SJSA1 (cell line): ENCODE measurements at places on chromosomes 7 and 10. TPM values are rescaled to one million over a fixed set of nuclear protein-coding genes. Genes with fewer than 3 reads are reported as not detected.

GRCh38 chr7:78062214-78062613 lies 263.6 kb downstream of the PHTF2 start:
- DNase-seq, result no peak

DNA sequence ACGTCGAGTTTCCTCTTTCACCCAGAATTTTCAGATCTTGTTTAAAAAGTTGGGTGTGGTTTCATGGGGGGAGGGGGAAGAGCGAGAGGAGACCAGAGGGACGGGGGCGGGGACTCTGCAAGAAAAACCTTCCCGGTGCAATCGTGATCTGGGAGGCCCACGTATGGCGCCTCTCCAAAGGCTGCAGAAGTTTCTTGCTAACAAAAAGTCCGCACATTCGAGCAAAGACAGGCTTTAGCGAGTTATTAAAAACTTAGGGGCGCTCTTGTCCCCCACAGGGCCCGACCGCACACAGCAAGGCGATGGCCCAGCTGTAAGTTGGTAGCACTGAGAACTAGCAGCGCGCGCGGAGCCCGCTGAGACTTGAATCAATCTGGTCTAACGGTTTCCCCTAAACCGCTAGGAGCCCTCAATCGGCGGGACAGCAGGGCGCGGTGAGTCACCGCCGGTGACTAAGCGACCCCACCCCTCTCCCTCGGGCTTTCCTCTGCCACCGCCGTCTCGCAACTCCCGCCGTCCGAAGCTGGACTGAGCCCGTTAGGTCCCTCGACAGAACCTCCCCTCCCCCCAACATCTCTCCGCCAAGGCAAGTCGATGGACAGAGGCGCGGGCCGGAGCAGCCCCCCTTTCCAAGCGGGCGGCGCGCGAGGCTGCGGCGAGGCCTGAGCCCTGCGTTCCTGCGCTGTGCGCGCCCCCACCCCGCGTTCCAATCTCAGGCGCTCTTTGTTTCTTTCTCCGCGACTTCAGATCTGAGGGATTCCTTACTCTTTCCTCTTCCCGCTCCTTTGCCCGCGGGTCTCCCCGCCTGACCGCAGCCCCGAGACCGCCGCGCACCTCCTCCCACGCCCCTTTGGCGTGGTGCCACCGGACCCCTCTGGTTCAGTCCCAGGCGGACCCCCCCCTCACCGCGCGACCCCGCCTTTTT lies at the start of gene VIM:
TSS of gene VIM (plus strand) at position 151 of the 925 bp plus-strand sequence. CDS start 1,182 bp downstream, outside the sequence.
- DNase-seq, result peak; percentile 100

DNA sequence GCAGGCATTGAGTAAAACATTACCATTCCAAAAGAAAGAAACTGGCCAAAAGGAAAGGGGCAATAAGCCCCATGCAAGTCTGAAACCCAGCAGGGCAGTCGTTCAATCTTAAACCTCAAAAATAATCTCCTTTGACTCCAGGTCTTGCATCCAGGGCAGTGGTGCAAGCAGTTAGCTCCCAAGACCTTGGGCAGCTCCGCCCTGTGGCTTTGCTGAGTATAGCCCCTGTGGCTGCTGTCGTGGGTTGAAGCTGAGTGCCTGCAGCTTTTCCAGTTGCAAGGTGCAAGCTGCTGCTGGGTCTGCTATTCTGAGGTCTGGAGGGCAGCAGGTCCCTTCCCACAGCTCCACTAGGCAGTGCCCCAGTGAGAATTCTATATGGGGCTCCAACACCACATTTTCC lies 580.1 kb upstream of the AUTS2 start:
- DNase-seq, result no peak

GRCh38 chr10:69315100-69315542 lies 36.8 kb downstream of the HK1 start:
- no peak for DNase-seq

DNA sequence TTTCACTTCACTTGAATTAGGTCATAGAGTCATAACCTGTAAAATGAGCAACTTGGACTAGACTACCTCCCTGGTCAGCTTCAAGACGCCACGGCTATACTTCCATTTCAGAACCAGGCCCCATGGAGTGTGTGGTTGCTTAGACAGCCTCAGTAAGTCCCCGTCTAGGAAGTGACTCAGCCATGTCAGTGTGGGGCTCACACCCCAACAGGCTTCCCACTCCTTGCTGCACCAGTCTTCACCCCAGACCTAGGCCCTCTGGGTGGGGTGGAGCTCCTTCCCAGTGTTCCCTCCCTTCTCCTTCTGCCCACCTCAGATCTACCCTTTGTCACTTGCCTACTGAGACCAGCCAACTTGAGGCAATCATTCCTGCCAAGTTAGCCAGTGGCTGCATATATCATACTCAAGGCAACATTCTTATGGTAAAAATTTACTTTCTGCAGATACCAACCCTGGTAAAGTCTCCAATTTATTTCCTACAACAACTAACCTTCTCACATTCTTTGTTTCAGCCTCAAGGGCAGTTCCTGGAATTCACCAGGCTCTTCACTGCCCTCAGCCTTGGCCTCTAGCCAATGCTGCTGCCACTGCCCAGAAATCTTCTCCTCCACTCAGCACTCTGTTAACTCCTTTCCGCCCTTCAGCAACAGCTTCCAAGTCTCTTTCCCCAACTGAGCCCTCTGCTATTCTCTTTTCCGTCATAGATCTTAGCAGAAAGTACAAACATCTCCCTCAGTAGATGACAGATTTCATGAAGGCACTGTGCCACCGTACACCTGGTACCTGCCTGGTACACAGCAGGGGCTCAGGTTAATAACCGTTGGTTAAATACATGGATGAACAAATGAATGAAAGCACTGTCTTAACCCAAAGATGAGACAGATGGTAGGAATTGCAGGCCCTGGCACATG lies 31.3 kb upstream of the ZNRF2 start:
- no peak for DNase-seq

DNA sequence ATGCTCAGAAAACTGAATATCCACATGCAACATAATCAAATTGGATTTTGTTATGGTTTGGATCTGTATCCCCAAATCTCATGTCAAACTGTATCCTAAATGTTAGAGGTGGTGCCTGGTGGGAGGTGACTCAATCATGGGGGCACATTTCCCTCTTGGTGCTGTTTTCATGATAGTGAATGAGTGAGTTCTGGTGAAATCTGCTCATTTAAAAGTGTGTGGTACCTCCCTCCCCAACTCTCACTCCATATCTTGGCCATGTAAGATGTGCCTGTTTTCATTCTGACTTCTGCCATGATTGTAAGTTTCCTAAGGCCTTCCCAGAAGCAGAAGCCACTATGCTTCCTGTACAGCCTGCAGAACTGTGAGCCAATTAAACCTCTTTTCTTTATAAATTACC lies 239.6 kb upstream of the KLF14 start:
- DNase-seq, result no peak

DNA sequence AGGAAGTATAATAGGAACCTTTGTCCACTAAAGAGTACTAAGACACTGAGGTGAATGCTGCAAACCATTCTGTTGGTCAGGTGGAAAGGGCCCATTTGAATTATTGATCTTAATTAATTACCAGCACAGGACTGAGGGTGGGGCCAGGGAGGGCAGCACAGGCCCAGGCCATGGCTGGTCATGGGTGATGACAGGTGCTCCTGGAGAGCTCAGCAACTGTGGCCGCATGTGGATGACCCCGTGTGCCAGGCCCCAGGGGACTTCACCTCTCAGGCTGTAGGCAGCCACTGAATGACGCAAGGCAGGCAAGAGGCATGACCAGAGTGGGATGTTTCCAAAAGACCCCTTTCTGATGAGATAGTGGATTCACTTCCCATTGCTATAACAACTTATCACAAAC lies 54.2 kb downstream of the HECW1 start:
- no peak for DNase-seq

DNA sequence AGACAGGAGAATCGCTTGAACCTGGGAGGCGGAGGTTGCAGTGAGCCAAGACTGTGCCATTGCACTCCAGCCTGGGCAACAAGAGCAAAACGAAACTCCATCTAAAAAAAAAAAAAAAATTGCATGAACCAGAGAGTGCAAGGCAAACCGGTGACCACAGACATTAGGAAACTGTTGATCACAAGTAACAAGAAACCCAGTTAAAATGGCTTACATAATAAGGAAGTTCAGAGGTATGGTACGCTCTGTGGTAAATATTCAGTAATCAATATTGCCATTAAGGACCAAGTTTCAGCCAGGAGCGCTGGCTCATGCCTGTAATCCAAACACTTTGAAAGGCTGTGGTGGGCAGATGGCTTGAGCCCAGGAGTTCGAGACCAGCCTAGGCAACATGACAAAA lies 9.2 kb upstream of the NT5C2 start:
- no peak for DNase-seq

GRCh38 chr10:62726142-62726541 lies 78.4 kb upstream of the ADO start:
- DNase-seq, result no peak

DNA sequence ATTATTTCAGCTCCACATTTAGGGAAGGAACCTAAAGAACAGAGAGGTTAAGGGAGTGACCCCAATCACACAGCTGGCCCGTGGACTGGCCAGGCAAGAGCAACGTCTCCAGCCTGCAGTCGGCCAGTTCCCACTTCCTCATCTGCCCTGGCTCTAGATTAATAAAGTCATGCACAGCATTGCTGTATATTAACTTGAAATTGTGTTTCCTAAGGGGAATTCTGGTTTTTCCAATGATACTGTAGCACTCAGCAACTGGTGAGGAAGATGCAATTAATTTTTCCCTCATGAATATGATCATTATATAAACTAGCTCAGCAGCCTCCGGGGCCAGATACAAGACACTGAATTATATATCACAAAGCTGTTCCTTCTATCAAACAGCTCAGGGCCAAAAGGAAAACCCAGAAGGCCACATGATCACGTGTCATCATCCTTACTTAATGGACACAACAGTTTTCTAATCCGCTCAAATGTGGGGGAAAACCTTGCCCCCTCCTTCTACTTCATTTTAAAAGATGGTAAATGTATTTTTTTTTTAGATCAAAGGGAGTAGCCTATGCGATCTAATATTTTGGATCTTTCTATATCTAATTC lies 295.3 kb upstream of the PRKCQ start:
- DNase-seq, result no peak

DNA sequence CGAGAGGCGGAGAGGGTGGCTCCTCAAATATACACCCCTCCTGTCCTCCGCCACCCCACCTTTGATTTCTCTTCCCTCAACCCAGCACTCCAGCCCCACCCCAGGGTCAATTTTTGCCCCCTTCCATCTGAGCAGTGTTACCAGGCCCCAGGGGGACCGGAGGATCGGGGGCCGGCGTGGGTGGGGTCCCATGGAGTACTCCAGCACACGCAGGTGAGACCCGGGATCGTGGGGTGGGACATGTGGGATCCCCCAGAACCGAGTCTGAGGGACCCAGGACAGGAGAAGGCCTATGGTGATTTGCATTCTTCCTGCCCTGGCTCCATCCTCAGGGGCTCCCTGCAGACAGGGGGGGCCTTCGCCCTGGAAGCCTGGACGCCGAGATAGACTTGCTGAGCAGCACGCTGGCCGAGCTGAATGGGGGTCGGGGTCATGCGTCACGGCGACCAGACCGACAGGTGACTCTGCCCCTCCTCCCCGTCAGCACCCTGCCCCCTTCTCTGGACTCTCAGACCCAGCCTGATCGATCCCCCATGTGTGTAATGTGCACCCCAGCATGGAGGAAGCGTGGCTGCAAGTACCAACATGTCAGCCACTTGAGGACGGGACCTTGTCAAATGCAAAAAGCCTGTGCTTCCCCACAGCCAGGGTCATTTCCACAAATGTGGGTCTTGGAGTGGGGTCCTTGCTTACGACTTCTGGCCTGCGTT lies 744 bp downstream of the TRIP6 start:
- DNase-seq, result no peak

GRCh38 chr7:129055861-129056464 lies 1.1 kb upstream of the TNPO3 start:
- DNase-seq, result no peak

DNA sequence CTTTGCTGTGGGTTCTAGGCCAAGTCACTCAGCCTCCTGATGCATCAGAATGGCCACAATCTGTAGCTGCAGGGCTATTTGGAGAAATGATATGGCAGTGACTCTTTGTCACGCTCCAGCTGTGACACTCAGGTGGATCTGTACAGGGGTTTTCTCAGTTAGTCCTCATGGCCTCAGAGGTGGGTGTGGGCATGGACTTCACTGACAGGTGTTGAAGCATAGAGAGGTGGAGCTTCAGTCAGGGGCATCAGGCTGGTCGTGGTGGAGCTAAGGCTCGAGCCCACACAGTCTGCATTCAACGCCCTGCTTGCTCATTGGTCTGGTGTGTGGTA lies 21.2 kb downstream of the PALD1 start:
- no peak for DNase-seq

GRCh38 chr7:9939176-9939575 lies 1034.5 kb upstream of the PHF14 start:
- DNase-seq, result no peak

- no peak for DNase-seq
Measured at GRCh38 chr7:132251327-132251659, 325.0 kb downstream of the PLXNA4 start.

DNA sequence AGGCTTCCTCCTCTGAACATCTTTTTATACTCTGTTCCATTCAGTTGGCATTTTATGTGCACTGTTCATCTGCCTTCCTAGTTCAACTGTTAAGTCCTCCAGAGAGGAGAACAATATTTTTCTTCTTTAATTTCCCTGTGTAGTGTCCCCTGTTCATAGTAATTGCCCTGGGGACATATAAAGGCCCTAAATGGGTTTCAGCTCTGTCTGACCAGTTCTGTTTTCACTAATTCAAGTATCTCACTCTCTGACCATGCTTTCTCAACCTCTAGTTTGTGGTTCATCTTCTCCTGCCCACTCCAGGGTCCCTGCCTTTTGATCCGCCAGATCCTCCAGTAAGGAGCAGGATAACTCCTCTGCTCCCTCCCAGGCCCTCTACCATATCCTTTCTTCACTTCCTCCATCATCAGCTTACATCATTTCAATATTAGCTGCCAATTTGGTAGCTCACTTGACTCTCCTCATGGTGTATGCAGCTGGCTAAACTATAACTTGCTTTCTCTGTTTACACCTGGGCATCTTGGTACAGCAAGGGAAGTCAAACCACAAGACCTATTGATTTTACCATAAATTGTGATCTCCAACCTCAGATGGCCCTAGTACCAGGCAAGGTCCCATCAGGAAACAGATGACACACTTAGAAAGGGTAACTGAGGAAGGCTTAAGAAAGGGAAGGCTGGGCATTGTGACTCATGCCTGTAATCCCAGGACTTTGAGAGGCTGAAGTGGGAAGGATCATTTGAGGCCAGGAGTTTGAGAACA lies 17.7 kb upstream of the C10orf67 start:
- no peak for DNase-seq

The BICC1 gene
- 27.8 and 46.9 TPM in 2 replicates for total RNA-seq

The SLC39A12 gene
- not detected in 2 replicates for total RNA-seq

The CCL24 gene
- 0.45 TPM in 1 of 2 replicates, not detected in the other for total RNA-seq

The GRM3 gene
- total RNA-seq, result not detected in 2 replicates

The CTAGE6 gene
- not detected in 2 replicates for total RNA-seq

The TMEM130 gene
- 0.72 and 1.1 TPM in 2 replicates for total RNA-seq

The RET gene
- not detected in 2 replicates for total RNA-seq

The WNT2 gene
- 2.5 and 3.3 TPM in 2 replicates for total RNA-seq

The CPED1 gene
- 46.6 and 64.8 TPM in 2 replicates for total RNA-seq

The SLC18A3 gene
- not detected in 2 replicates for total RNA-seq

The HMX2 gene
- 0.38 and 0.61 TPM in 2 replicates for total RNA-seq
